Effector CD8-positive, alpha-beta T cell (primary cell): ENCODE measurements at places on chromosomes 6 and 20.

DNA sequence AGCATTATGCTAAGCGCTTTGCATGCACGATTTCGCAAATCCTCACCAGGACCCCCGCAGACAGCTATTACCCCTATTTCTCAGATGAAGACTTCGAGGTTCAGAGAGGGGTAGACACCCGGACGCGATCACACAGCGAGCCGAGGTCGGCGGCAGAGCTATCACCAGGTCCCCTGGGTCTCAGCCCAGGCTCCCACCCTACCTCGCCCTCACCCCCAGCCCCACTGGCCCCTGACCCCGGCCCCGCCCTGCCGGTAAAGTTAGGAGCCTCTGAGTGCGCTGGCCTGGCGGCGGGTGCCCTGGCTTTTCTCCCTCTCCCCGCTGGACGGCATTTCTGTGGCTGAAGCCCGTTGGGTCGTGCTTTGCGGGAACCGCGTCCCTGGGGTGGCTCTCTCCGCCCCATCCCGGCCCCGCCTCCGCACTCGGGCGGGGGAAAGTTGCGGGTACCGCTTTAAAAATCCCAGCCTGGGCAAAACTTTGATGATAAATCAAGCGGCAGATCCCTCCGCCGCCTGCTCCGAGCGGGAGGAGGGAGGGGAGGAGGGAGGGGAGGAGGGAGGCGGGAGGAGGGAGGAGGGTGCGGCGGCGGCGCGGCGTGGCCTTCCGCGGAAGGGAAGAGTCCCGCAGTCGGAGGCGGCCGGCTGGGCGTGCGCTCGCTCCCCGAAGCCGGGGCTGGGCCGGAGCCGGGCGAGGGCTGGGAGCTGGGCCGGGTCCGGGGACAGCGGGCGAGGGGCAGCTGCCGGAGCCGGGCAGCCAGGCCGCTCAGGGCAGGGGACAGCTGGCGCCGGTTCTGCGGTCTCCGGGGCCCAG lies at the start of gene VSTM2L:
Gene VSTM2L, plus strand, starts transcription at position 624 of the 810 bp plus-strand sequence. CDS start 224 bp downstream, outside the sequence.
- DNase-seq = no peak

- no peak for DNase-seq
Observed at GRCh38 chr6:98041921-98042320, 758.9 kb upstream of the MMS22L start.

DNA sequence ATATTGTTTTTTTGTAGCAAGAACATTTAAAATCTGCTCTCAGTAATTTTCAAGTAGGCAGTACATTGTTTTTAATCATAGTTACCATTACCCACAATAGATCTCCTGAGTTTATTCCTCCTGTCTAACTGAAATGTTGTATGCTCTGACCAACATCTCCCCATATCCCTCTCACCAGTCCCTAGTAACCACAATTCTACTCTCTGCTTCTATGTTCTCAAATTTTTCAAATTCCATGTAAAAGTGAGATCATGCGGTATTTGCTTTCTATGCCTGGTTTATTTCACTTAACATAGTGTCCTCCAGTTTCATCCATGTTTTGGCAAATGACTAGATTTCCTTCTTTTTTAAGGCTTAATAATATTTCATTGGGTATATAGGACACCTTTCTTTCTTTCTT lies 300.5 kb downstream of the KCNQ5 start:
- no peak for DNase-seq

DNA sequence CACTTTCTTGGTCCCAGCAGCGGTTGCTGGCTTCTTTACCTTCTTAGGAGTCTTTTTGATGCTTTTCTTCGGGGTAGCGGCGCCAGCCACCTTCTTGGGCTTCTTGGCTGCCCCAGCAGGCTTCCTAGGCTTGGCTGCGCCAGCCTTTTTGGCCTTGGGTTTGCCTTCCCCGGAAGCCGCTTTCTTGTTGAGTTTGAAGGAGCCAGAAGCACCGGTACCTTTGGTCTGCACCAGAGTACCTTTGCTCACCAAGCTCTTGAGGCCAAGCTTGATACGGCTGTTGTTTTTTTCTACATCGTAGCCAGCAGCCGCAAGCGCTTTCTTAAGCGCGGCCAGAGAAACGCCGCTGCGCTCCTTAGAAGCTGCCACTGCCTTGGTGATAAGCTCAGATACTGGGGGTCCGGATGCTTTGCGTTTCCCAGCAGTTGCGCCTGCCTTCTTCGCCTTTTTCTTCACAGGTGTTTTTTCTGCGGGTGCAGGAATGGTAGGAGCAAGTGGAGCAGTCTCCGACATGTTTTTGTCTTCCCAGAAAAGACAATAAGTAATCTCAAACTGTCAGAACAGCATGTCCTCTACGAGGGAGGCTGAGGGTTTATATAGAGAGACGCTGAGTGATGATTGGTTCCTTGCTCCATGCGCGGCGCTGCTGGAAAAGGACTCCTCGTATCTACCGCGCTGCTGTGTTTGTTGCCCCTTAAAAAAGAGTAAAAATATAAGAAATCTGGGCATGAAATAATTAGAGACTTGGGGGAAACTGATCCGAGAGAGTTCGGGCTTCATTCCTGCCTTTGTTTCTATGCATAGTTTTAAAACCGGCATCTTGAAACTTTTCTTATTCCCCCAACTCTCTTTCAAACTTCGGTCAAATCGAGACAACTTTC lies 130.3 kb upstream of the BTN3A2 start:
- DNase-seq = peak; percentile 54

DNA sequence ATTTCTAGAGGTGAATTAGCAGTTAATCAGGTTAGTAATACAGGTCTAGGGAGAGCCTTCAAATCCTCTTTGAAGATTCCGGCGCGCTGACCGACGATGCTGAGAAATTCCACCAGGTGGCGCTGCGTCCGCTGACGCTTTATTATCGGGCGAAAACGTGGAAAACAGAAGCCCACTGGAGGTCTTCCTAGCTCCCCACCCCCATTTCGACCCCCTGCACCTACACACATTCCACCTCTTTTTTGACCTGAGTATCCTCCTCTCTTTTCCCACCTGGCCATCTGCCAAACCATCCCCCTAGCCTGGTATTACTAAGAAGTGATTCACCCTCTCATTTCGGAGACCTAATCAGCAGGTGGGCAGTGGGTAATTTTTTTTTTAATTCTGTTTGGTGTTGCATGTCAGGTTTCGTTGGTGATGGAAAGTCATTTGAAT lies 65.4 kb upstream of the RIN2 start:
- DNase-seq = peak; percentile 7

GRCh38 chr20:35601990-35602389 lies 13.6 kb upstream of the SPAG4 start:
- no peak for DNase-seq

DNA sequence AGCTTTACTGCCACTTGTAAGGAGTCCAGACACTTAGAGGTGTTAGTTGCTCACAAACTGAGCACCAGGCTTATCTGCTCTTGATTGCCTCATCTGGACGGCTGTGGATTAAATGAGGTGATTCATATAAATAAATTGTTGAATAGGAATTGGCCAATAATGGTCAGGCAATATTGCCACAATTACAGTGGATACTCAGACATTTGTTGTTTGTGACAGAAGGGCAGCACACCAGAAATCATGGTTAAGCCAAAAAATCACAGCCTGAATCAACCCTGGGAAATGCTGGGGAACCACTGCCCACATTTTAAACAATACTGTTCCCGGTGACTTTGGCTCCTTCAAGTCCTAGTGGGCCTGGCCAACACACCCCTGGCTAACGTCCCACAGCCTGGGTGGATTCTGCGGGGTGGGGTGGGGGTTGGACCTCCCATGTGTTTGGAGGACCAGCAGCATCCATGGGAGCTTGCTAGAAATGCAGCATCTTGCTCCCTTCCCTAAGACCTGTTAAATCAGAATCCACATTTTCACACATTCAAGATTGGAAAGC lies 29.5 kb upstream of the SPDEF start:
- no peak for DNase-seq

- DNase-seq = no peak
Observed at GRCh38 chr20:60585651-60586050, 627.4 kb downstream of the CDH26 start.

GRCh38 chr6:62217866-62218265 lies 68.2 kb downstream of the KHDRBS2 start:
- no peak for DNase-seq

GRCh38 chr20:33009214-33010132 lies 2.0 kb downstream of the BPIFB2 start:
- no peak for DNase-seq
